Right cardiac atrium (tissue), 5 donors: ENCODE measurements at places on chromosomes 1 and 21. TPM values are rescaled to one million over a fixed set of nuclear protein-coding genes. Genes with fewer than 3 reads are reported as not detected.

Gene CFHR1
- total RNA-seq = not detected

Gene CFHR5
- not detected for total RNA-seq

Gene DNAI4
- total RNA-seq = 27.0 TPM

Gene GNAT2
- not detected for total RNA-seq

Gene OR10J1
- total RNA-seq = not detected

Gene FLG2
- not detected for total RNA-seq

Gene RYR2
- 487 TPM for total RNA-seq

Gene CCDC185
- total RNA-seq = 0.35 TPM

Gene GATAD2B
- 42.2 TPM for total RNA-seq

GRCh38 chr1:218633238-218633988 is 288.3 kb downstream of the TGFB2 start:
- DNase-seq = no peak

DNA sequence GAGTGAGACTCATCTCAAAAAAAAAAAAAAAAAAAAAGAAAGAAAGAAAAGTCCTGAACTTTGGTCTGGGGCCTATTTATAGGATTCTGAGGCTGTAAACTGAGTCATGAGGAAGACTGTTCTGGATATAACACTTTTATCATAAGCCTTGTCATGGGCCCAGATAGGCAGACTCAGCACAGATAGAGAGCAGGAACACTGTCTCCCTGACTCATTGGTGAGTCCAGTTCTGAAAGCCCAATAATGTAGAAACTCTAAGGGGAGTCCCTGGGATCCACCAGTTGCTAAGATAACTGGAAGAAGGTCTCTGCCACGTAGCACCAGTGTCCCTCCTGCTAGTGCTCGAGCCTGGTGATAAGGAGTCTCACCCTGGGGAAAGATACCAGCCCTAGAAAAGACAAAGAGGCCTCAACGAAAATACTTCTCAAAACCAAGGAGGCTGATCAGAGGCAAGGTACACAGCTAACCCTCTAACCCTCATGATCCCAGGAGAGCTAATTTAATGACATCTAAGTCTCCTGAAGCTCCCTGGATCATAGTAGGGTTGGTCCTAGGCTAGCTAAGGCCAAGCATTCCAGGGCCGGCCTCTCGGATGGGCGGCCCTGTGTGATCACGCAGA is 43.5 kb downstream of the LPAR3 start:
- no peak for DNase-seq

GRCh38 chr1:236063919-236064673 is 794 bp downstream of the NID1 start:
- peak; percentile 89 for DNase-seq

GRCh38 chr21:37695111-37695510 is 221.1 kb downstream of the KCNJ6 start:
- DNase-seq = no peak

- no peak for DNase-seq
Measured at GRCh38 chr1:109773900-109774485, 10.3 kb upstream of the EPS8L3 start.

- no peak for DNase-seq
Measured at GRCh38 chr1:214400131-214400530, 119.2 kb downstream of the SMYD2 start.

DNA sequence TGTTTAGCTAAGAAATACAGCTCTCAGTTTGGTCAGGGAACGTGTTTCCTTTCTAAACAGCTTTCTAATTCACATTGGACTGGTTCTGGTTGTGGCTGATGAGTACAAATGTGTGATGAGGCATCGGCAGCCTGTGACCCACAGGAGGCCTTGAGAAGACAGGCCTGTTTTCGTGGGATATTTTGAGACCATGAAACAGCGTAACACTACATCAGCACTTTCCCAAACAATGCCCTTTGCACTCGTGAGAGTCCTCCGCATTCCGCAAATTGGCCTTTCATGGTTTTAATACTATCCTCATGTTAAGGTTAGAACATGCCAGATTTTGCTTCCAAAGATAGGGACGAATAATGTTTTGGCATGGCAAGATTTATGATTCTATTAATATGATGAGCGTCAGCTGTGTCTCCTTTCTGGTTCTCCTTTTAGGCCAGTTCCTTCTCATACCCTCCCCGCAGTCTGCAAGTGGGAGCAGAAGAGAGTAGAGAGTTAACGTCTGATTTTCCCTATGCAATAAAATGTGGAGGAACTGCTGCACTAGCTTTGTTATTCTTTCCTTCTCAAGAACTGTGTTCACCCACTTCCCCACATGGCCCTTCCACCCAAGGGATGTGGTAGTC is 84.3 kb upstream of the L1TD1 start:
- DNase-seq = no peak

- DNase-seq = no peak
Measured at GRCh38 chr1:105416261-105416660, 1640.2 kb upstream of the PRMT6 start.

DNA sequence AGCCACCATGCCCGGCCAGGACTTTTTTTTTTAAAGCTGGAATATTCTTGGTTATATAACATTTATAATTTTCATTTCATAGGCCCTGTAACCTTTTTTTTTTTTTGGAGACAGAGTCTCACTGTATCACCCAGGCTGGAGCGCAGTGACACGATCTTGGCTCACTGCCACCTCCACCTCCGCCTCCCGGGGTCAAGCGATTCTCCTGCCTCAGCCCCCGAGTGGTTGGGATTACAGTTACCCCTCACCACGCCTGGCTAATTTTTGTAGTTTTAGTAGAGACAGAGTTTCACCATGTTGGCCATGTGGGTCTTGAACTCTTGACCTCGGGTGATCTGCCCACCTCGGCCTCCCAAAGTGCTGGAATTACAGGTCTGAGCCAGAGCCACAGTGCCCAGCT is 12.6 kb downstream of the ZYG11B start:
- DNase-seq = no peak

GRCh38 chr1:34693081-34693480 is 61.8 kb upstream of the GJB5 start:
- DNase-seq = no peak

GRCh38 chr1:92203105-92203504 is 14.6 kb upstream of the C1orf146 start:
- no peak for DNase-seq

DNA sequence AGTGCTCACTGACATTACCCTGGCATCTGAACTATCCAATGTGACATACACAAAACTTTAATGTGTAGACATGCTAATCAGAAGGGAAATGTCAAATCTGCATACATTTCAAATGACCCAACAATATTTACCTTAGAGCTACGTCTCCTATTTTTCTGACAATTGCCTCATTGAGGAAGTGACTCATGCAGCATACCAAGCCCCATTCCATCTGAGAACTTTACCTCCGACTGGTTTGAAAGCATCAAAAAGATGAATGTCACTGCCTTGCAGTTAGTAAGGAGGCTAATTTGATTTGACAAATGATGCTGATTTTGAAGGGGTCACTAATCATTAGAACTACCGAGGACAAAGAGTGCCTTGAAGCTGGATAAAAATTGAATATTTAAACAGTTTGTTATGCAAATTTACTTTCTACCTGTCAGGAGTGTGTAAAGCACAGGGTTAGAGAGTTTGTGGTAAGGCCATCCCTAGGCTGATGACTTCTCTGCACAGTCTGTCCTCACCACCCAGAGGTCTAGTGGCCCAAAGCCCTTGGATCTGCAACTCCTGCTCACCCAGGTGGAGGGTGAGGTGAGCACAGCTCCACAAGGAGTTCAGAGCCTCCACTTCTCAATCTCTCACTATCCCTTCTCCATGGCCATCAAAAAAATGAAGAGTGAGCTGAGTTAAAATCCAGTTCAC is 500.3 kb upstream of the C1orf87 start:
- DNase-seq = no peak

DNA sequence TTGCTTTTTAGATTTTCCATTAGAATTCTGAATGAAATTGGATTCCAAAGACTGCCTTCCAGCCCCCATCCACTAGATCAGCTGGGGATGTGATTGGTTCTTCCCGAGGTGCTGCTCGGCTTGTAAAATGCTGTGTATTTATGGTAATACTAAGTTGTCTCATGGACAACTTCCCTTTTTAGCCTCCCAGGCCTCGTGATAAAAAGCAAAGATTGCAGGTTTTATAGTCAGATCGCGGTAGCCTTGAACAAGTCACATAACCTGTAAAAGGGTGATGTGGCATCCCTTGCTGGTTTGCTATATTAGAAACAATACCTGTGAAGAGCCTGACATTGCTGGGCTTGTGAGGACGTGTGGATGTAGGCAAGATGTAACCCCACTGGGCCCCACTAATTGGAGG is 10.4 kb downstream of the MUL1 start:
- no peak for DNase-seq

DNA sequence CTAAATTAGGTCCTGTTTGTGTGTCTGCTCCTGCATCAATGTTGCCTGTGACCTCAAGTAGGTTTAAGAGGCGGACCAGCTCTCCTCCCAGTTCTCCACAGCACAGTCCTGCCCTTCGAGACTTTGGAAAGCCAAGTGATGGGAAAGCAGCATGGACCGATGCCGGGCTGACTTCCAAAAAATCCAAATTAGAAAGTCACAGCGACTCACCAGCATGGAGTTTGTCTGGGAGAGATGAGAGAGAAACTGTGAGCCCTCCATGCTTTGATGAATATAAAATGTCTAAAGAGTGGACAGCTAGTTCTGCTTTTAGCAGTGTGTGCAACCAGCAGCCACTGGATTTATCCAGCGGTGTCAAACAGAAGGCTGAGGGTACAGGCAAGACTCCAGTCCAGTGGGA is 79.9 kb downstream of the PRDM2 start:
- DNase-seq = no peak

- DNase-seq = no peak
Measured at GRCh38 chr1:110394493-110394820, 3.6 kb upstream of the SLC16A4 start.

- no peak for DNase-seq
Measured at GRCh38 chr1:157313240-157313807, 175.1 kb upstream of the ETV3 start.

GRCh38 chr1:7002728-7003127 is 217.5 kb downstream of the CAMTA1 start:
- no peak for DNase-seq

DNA sequence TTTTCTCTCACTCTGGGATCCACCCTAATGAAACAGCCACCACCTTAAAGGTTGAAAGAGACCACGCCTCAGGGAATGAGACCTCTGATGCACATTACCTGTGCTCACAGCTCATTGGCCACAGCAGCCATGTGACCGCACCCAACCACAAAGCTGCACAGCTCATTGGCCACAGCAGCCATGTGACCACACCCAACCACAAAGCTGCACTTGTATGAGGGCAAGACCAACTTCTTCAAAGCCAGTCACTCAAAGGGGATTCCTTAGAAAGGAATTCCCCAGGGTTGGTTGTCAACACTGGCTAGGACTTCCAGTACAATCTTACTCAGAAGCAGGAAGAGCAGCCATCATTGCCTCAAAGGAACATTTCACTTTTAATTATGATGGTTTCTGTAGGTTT is 43.6 kb upstream of the PDE9A start:
- no peak for DNase-seq

DNA sequence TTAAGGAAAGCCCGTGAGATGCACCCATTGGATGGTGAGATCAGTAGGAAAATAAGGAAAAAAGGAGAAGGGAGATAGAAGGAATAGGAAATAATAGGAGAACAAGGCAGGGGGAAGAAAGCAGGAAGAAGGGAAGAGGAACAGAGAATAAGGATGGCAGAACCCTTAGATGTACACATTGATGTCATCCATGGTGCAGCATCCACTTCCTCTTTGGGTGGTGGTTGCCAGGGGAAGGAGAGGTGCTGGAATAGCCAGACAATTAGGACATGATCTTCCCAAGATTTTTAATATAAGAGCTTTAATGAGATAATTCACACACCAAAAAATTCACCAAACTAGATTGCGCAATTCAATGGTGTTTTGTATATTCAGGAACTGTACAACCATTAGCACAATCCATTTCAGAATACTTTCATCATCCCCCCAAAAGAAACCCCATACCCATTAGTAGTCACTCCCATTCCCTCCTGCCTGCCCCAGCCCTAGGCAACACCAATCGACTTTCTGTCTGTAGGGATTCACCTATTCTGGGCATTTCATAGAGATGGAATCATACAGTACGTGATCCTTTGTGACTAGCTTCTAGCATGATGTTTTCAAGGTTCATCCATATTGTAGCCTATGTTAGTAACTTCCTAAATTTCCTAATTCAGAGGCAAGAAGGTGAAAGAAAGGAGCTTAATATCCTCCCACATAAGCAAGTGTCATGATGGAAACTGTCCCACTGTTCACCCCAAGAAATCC is 121.4 kb downstream of the PLXNA2 start:
- no peak for DNase-seq

GRCh38 chr1:113861641-113862040 is 9.9 kb downstream of the PTPN22 start:
- no peak for DNase-seq

DNA sequence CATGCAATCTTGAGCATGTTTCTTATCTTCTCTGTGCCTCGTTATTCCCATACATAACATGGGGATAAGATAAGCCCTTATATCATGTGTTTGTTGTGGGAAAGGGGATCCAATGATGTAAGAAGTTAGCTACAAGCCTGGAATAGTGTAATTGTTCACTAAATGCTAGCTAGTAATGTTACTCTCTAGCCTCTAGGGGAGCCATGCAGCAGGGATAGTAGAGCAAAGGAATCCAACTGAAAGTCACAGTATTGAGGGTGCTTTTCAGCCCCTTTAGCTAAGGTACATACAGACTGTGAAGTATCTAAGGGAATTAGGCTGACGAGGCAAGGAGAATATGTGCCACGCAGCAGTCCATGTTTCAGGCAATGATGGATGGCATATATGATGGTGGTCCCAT is 46.9 kb downstream of the IL23R start:
- no peak for DNase-seq

DNA sequence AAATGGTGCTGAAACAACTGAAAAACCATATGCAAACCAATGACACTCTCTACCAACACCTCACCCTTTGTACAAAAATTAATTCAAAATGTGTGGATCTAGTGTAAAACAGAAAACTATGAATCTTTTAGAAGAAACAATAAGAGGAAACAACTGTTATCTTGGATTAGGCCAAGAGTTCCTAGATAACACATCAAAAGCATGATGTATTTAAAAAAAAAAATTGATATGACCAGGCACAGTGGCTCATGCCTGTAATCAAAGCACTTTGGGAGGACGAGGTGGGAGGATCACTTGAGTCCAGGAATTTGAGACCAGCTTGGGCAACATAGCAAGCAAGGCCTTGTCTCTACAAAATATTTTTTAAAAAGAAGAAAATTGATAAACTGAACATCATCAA is 79.0 kb downstream of the EIF4G3 start:
- no peak for DNase-seq

- no peak for DNase-seq
Measured at GRCh38 chr1:77673030-77673429, 9.4 kb downstream of the ZZZ3 start.

- DNase-seq = no peak
Measured at GRCh38 chr21:39659070-39659815, 46.5 kb downstream of the B3GALT5 start.

GRCh38 chr21:15774590-15774989 is 44.8 kb downstream of the USP25 start:
- no peak for DNase-seq

DNA sequence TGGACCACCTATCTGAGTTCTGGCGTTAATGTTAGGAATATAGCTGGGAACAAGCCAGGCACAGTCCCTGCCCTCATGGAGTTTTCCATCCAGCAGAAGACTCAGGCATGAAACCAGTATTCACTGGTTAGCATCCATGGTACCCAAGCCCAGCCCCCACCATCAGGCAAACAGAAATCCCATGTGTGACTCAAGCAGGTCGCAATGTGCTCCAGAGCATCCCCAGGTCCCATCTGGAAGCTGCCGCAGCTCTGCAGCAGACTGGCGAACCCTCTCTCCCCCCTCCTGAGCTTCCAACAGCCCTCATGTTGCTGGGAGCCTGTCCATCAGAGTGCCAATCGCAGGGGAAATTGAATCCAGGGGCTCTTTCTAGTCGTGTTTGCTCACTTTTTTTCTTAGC is 174.2 kb downstream of the RRAGC start:
- DNase-seq = no peak
